Esophagus squamous epithelium (tissue), 5 donors: ENCODE measurements at places on chromosomes 12 and 14.

DNA sequence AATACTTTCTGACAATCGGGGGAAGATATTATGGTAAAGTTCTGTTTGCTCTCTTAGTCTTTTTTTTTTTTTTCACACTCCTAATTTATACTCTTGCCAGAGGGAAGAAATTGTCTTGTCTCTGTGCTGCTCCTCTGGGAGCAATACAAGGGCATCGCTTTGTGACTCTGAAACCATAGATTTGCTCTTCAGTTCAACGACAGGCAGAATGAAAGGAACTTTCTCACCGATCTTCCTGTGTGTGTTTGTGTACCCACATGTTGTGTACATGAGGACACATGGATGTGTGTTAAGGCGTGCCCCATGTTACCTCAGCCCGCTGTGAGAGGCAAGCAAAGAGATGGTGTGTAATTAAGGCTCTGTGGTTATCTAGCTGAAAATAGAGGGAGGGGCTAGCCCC, 457.6 kb downstream of the EGLN3 start:
- DNase-seq = no peak

DNA sequence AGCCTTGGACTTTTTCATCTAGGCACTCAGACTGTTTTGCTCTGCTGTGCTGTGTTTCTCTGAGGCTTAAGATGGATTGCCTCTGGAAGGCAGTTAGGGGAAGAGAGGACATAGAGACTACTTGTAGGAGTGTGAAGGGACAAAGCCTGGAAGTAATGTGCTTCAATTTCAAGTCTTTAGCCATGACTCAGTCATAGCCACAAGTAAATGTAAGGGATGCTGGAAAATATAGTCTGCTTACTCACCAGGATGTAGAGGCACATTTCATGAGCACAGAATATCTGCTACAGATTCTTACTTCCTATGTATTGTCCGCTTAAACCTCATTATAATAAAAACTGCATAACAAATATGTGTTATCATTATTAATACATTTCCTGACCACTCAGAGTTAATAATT, 794.3 kb upstream of the NOVA1 start:
- DNase-seq = no peak

DNA sequence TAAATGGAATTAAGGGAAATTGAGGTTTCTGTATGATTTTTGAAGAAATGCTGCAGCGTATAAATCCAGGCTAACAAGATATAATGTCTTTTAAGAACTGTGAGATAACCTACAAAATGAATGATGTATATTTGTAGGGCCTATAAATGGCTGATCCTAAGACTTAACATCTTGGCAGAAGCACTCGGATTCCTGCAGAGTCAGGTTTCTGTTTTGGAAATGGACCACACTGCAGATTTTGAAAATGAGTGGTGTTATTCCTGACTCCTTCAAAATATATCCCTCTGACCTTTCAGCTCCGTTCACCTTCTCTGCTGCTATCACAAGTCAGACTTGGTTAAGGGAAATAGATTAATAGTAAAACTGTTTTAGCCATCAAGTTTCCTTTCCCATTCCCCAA, 5.0 kb downstream of the TIGAR start:
- no peak for DNase-seq

DNA sequence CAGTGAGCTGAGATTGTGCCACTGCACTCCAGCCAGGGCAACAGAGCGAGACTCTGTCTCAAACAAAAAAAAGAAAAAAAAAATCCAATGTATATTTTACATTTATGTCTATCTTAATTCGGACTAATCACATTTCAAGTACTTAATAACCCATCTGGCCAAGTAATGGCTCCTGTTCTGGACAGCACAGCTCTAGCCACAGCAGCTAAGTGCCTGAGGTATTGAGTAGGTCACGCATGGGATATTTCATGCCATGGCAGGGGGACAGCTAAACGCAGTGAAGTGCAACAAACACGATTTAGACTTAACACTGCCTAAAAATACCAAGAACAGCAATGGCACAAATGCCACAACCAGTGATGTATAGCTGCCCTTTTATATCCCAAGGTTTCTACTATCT, 8.0 kb downstream of the BAZ1A start:
- DNase-seq = no peak

GRCh38 chr12:12387501-12387900, 30.6 kb downstream of the BORCS5 start:
- DNase-seq = no peak

DNA sequence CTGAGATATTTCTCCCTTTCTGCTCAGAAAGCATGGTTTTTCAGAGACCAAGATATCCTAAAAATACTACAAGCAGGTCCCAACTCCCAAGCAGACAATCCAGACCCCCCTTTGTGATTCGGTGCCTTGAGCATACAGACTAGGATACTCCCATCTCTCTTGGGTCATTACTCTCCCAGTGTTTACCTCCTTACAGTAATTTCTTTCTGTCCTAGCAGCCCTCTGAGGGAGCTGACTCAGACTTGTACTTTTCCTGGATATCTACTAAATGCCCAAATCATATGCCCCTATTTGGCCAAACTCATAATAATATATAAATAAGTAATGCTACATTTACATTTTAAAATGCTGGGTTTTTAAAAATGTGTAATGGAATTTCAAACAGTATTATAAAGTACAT, 355.6 kb downstream of the LRIG3 start:
- no peak for DNase-seq

DNA sequence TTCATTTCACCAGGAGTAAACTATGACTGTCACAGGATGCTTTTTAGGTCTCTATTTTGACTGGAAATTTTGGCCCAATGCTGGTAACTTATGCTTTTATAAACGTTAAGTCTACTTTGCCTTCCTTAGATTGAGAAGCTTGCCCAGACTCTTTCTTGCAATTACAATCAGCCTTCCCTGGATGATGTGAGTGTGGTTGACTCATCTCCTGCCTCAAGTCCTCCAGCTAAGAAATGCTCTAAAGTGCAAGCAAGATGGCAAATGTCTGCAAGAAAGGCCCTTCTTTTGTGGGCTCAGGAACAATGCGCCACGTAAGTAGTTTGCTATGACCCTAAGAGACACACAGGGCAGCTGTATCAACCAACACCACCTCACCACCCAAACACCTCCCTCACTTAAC, 96.9 kb downstream of the SYNE2 start:
- DNase-seq = no peak

DNA sequence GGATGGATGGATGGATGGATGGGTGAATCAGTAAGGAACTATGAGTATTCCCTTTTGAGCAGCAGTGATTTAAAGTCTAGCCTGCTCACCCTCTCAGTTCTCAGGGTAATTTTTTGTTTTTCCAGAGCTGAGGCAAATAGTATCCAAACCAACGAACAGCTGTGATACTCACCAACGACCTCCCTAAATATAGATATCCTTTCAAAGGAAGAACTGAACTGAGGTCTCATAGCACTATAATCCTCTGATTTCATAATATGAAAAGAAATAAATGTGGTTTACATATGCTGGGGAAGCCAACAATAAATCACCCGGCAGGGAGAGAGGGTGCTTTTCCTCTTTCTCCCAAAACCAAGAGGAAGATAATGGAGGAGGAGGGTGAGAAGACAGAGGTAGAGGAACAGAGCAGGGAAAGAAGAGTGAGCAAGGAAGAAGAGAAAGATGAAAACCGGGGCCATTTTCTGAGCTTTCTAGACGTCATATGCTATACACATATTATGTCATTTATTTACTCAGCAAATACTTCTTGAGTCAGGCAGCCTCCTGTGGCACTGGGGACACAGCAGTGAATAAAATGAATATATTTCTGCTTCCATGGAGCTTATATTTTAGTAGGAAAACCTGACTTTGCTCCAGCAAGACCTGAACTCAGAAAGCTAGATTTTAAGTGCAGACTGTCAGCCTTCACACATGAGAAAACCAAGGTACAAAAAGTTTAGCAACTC, 710.7 kb upstream of the TBX3 start:
- no peak for DNase-seq

GRCh38 chr12:64268409-64268808, 46.3 kb upstream of the KICS2 start:
- no peak for DNase-seq

DNA sequence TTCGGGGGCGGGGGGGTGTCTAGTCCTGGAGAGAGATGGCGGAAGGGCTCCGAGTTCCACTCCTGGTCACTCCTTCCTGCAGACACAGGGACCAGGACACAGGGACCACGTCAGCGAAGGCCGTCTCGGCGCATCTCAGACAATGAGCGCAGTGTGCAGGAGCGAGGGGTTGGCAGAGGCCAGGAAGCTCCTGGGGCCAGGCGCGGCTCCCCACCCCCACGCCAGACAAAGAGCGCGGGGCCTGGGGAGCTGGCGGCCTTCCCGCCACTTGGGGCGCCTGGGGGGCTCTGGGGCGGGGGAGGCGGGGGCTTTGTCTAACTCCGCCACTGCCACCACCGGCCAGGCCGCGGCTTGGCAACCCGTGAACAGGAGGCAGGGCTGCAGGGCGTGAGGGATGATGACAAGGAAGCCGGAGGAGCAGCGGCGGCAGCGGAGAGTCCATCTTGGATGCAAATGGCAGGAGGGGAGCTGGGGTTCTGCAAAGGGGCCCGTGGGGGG, 2.2 kb downstream of the CDK2AP1 start:
- no peak for DNase-seq

DNA sequence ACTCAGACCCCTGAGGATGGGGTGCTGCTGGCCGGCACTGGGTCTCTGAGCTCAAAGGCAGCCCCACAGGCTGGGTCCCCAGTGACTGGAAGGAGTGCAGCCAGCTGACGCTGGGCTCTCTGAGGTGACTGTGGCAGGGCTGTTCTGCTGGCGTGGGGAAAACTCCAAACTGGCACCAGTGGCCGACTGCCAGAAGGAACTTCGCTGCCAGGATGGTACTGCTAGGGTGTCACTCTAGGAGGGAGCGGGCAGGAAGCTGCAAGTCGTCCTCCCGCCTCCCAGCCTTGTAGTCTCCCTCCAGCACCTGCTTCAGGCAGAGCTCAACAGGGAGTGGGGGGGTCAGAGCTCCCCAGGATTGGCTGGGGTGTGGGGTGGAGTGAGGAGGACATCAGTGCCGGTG, 41.3 kb downstream of the CDC42BPB start:
- no peak for DNase-seq
